Foreskin keratinocyte (primary cell): ENCODE measurements at places on chromosomes 11 and 22. TPM values are rescaled to one million over a fixed set of nuclear protein-coding genes. Genes with fewer than 3 reads are reported as not detected.

DNA sequence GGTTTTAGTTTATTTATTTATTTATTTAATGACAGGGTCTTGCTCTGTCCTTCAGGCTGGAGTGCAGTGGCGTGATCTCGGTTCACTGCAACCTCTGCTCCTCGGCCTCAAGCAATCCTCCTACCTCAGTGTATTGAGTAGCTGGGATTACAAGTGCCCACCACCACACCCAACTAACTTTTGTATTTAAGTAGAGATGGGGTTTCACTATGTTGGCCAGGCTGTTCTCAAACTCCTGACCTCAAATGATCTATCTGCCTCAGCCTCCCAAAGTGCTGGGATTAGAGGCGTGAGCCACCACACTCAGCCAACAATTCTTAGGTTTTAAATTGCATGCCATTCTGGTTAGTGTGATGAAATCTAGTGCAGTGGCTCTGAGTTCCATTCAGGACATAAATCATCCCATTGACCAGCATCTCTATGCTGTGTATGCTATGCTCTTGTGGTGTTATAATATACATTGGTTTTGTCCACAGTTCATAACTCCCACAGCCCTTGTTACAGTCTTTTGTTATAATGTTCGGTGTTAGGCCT, 28.5 kb downstream of the ZNF280B start:
- DNase-seq = no peak

MPST gene
- 82.2 TPM in 2 replicates for polyA plus RNA-seq

- no peak for DNase-seq
Observed at GRCh38 chr11:17161515-17161914, 46.3 kb downstream of the PIK3C2A start.

VWCE gene
- polyA plus RNA-seq = 0.46 and 0.48 TPM in 2 replicates

DNA sequence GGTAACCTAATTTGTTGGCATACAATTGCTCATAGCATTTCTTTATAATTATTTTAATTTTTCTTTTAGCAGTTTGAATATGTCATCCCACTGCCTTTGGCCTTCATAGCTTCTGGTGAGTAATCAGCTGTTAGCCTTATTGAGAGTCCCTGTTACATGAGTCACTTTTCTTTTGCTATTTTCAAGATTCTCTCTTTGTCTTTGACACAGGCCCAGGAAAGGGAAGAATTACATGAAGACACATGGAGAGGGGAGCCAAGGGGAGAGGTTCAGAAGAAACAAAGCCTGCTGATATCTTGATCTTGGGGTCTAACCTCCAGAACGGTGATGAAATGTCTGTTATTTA, 418.2 kb downstream of the METTL15 start:
- DNase-seq = no peak

- DNase-seq = no peak
Observed at GRCh38 chr22:33743756-33744155, 176.5 kb downstream of the LARGE1 start.

DNA sequence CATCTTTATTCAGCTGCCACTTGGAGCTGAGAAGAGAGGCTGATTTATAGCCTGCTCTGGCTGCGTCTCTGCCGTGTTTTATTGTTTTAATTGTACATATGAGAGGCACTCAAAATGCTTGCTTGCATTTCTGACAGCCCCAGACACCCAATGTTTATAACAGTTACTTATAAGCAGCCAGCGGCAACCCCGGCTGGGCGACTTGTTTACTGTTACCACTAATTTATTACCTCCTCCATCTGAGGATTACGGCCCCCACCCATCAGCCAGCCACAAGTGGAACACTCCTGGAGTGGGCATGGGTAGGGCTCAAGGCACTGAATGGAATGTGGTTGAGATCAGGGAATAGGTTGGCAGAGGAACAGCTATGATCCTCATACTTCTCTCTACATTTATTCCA, 61.2 kb downstream of the CLPB start:
- DNase-seq = no peak

ADM2 gene
- polyA plus RNA-seq = 1.4 and 3.0 TPM in 2 replicates

RABL2B gene
- polyA plus RNA-seq = 18.1 and 18.4 TPM in 2 replicates

GRCh38 chr11:67022341-67022933, 497 bp upstream of the SYT12 start:
- peak; percentile 64 for DNase-seq

KCNJ1 gene
- polyA plus RNA-seq = not detected in 2 replicates

UCP3 gene
- polyA plus RNA-seq = 0.12 and 0.26 TPM in 2 replicates

C11orf16 gene
- polyA plus RNA-seq = not detected in 2 replicates

DNA sequence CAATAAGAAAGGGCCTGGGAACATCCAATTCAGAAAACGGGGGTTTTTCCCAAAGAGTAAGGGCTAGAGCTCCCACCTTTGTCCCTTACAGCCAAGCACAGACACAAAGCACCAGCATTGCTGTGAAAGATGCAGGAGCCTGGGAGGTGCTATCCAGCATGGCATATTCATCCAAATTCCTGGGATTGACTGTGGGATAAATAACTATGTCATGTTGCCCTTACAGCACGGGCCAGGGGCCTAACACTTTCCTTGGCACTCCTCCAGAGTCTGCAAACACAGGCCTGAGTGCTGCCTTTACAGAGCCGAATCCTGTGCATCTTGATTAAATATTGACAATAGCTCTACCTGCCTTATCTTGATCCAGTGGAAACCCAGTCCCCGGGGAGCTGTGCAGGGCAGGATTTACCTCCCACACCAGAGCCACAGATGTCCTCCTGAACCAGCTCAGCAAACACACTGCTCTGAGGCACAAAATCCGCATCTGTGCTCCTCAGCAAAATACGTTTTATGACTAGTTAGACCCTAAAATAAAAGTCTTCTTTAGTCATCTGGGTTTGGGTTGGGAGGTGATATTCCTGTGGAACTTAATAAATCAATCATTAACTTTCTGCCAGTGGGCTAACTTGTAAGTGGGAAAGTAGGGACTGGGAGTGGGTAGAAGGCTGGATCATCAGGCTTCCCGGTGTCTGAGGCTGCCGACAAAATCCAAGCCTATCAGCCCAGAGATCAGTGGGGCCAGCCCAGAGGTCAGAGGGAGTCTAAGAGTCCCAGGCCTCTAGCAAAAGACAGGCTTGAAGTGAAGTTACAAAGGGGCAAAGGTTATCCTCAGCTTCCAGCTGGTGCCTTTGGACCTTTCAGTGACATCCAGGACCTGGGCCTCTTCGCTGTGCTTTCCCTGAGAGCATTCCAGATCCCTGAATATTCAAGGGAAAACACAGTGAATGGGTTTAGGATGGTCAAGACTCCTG, 36.5 kb downstream of the POU2AF3 start:
- no peak for DNase-seq

DNA sequence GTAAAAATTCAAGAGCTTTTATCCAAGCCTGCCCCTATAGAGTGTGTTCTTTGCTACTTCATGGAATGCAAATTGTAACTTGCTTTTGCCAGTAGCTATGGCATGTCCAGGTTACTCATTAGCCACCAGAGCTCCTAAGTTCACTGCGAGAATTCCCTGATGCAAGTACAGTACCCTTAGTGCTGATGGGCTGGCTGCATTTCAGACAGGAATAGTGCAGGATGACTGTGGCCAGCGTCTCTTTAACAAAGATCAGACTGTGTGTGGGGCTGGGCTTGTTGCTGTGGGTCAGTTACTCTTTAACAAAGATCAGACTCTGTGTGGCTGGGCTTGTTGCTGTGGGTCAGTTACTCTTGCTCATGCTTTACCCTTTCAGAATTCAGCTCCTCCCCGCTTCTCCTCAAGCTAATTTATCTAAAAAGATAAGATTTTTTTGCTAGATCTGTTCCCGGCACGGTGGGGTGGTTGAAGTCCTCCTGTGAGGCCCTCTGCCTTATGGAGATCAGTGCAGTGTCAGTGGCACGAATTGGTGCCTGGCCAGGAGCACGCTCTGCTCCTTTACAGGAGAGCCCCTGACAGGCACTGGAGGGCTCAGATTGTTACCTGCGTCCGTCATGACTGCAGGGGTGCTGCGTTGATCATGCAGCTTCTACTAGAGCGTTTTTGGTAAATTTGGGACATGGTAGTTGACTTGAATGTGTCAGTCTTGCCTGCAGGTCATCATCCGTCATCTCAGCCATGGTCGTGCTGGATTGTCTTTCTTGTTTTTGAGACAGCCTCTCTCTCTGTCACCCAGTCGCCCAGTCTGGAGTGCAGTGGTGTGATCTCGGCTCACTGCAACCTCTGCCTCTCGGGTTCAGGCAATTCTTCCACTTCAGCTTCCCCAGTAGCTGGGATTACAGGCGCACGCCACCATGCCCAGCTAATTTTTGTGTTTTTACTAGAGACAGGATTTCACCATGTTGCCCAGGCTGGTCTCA, 27.0 kb downstream of the AP2A2 start:
- no peak for DNase-seq

SCARF2 gene
- 0.17 and 0.25 TPM in 2 replicates for polyA plus RNA-seq

DNA sequence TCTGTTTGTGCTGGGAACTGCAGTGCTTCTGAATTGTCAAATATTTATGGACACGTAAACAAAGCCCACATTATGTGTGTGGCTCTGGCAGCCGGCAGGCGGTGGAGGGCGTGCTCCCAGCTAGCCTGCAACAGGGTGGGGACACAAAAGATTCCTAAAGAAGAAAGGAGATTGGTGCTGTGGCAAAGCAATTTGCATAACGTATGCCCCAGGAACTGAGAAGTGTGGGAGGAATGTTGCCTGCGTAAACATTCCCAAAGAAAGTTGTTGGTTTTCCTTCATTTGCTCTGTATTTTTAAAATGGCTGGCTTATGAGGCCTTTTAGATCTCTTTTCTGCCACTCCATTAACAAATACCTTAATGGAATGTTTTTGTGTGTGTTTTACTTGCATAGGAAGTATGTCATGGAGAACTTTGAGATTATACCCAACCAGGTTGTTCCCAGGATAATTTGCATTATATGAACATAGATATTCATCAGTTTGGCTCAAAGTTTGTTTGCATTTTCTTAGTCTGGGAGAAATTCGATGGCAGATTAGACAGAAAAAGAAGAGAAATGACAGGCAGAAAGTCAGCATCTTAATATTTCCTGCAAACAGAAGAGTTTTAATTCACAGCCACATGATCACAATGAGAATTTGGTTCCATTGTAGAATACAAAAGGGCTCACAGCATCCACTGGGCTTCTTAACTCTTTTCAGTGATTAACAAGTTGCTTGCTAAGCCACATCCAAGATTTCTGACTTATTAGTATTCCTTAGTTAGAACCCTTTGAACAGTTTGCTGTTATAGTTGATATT, 41.8 kb upstream of the DLAT start:
- DNase-seq = peak; percentile 63

GRCh38 chr11:130449996-130450769, 1.7 kb downstream of the ADAMTS15 start:
- DNase-seq = no peak

OR8J3 gene
- not detected in 2 replicates for polyA plus RNA-seq

GRCh38 chr11:130947481-130947880, 31.2 kb upstream of the SNX19 start:
- DNase-seq = peak; percentile 89

PTGDR2 gene
- polyA plus RNA-seq = 0.02 and 0.03 TPM in 2 replicates

DNA sequence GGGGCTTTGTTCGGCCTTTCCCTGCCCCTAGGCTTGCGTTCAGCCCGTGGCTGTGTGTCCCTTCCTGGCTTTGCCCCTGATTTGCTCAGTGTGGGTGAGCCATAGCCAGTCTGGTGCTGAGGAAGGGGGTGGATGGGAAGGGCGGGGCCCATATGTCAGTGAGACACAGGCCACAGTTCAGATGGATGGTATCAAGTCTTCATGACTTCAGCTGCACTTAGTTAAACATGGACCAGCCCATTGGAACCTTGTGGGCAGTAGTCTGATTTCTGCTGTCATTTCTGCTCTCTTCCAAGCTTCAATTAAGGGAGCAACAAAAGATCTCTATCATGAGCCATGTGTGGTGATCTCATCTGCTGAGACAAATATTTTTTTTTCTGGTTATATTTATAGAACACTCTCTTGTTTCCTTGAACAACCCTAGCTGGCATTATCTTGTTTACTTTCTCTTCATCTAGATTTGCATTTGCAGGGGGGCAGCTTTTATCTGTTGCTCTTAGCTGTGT, 21.6 kb upstream of the PEX26 start:
- DNase-seq = peak; percentile 59

DNA sequence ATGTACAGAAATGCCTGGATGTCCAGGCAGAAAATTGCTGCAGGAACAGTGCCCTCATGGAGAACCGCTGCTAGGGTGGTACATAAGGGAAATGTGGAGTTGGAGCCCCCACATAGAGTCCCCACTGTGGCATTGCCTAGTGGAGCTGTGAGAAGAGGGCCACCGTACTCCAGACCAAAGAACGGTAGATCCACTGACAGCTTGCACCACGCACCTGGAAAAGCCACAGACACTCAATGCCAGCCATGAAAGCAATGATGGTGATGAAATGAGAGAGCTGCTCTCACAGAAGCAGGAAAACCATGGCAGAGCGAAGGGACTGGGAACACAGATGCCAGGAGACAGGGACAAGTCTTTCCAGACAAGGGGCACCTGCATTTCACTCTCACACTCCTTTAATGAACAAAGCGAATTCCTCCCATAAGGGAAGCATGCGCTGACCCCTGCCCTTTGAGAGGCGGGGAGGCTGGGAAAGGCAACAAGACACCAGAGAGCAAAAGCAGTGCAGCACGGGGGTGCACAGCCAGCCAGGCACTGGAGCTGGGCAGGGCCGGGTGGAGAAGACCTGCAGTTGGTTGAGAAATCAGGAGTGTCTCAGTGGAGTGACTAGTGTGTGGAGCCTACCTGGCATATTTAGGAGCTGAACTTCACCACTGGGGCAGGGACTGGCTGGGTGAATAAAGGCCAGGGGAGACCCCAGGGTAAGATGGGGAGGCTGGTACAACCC, 1025.2 kb downstream of the TBC1D22A start:
- no peak for DNase-seq

TCN2 gene
- polyA plus RNA-seq = 1.6 and 1.9 TPM in 2 replicates

- DNase-seq = no peak
Observed at GRCh38 chr11:124460459-124460858, 15.0 kb upstream of the OR8B8 start.

SIRT3 gene
- 9.5 and 11.4 TPM in 2 replicates for polyA plus RNA-seq
